ENCODE measurements at places on chromosomes 7 and 10.

DNA sequence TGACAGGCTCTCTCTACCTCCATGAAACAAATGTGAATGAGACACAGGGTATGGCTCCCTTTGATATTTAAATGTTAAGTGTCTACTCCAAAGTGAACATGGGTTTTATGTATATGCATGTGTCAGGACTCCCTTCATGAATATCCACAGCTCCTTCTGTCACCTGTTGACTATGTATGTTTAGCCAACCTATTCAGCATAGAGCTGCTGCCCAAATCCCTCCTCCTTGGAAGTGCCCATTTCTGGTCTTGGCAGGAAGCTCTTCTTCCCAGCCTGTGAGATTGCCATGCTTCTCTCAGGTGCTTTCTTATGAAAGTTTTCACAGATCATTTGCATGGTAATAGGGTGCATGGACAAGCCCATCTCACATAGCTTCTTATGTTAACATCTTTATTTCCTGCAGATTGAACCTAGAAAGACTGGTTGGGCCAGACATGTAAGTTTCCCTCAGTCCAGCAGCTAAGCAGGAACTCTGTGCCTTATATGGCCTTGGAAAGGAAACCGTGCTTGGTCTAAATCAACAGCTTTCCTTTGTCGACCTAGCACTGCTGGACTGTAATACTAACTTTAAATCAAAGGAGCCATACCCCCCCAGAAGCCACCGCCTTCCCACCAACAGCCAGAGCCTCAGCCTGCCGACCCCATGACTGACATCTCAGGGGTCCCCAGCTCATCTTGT is 288.9 kb downstream of the ADARB2 start:
- DNase-seq = no peak

- peak; percentile 64 for DNase-seq
Observed at GRCh38 chr10:73096041-73096448, 621 bp downstream of the P4HA1 start.

DNA sequence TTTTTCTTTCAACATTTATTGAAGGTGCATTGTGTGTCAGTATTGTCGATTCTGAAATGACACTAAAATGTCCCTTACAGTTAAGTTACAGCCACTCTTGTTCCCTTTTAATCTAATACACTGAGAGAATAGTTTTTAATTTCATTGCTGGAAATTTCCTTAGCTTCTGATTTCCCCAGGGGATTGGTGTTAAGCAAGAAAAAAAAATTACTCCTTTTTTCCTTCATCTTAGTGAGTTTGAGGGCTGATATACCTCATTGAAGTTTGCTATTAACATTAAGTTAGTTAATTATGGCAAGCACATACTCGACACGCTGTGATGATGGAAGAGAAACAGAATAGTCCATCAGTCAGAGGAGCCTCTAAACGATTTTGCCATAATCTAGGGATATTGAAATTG is 57.0 kb upstream of the EXOC4 start:
- DNase-seq = no peak

GRCh38 chr10:44422153-44422552 is 37.3 kb upstream of the CXCL12 start:
- no peak for DNase-seq

DNA sequence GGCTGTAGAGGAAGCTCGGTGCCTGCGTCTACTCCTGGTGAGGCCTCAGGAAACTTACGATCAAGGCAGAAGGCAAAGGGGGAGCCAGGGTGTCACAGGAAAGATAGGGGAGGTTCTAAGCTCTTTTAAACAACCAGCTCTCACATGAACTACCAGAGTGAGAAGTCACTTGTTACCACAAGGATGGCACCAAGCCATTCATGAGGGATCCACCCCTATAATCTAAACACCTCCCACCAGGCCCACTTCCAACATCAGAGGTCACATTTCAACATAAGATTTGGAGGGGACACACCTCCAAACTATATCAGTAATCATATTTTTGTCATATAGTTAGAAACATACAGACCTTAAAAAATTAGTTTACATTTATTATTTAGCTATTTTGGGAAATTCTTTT is 9.4 kb downstream of the NOC3L start:
- no peak for DNase-seq

GRCh38 chr7:55448526-55448925 is 83.4 kb downstream of the LANCL2 start:
- DNase-seq = no peak

- no peak for DNase-seq
Observed at GRCh38 chr10:36450380-36450779, 675.0 kb upstream of the ANKRD30A start.

DNA sequence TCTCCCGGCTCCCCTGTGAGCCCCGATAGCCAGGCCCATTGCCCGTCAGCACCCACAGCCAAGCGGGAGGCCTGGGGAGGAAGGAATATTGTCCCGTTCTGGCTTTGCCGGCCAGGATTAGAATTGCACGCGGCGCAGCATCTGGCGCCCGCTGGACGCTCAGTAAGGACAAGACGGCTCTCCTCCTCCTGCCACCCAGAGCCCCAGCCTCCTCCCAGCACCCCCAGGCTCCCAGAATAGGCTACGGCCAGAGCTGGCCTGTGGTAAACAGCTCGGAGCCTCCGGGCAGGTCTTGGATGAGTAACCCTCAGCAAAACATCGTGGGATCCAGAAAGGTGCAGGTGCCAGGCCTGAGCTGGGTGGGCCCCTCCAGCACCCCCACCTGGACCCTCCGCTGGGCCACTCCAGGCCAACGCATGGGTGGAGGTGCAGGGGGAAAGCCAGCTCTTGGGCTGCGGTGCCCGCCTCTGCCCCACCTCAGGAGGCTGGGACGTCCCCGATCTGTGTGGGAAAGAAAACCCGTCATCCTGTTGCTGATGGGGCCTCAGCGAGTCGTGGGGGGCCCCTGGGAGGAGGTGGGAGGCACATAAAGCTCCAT is 5.8 kb upstream of the FAM20C start:
- no peak for DNase-seq

All from stimulated activated naive CD4-positive, alpha-beta T cell treated with Interleukin-2 at 50 U/mL for 16 hours (primary cell).